K562 (cell line): ENCODE measurements at places on chromosomes 7 and 10. TPM values are rescaled to one million over a fixed set of nuclear protein-coding genes. Genes with fewer than 3 reads are reported as not detected.

Gene PAPOLB
- polyA plus RNA-seq, result 0.05 TPM in 1 of 2 replicates, not detected in the other

Gene ARHGEF35
- polyA plus RNA-seq, result 0.16 TPM in 1 of 2 replicates, not detected in the other

Gene C7orf33
- 0.30 TPM in 1 of 2 replicates, not detected in the other for polyA plus RNA-seq

Gene TET1
- 5.4 and 5.9 TPM in 2 replicates for polyA plus RNA-seq
